ENCODE measurements at places on chromosomes 7 and 10. TPM values are rescaled to one million over a fixed set of nuclear protein-coding genes. Genes with fewer than 3 reads are reported as not detected.

DNA sequence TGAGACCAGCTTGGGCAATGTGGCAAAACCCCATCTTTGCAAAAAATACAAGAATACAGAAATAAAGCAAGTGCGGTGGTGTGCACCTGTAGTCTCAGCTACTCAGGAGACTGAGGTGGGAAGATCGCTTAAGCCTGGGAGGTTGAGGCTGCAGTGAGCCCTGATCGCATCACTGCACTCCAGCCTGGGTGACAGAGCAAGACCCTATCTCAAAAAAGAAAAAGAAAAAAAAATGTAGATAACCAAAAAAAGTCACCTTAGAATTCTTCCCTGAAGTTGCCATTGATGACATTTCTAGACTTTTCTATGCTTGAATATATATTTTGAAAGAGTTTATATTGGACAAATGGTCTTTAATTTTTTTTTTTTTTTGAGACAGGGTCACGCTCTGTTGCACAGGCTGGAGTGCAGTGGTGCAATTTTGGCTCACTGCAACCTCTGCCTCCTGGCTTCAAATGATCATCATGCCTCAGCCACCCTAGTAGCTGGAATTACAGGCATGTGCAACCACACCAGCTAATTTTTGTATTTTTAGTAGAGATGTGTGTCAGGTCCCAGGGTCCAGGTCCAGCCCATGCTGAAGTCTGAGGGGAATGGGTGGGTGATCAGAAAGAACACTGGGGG, 35.1 kb upstream of the MTPAP start:
- no peak for DNase-seq

IQCE gene
- polyA plus RNA-seq: not detected

- no peak for DNase-seq
These were observed 169.1 kb downstream of the RAPGEF5 start for GRCh38 chr7:22187691-22188348.

- no peak for DNase-seq
These were observed 18.4 kb downstream of the VWA2 start for GRCh38 chr10:114257498-114257897.

DNA sequence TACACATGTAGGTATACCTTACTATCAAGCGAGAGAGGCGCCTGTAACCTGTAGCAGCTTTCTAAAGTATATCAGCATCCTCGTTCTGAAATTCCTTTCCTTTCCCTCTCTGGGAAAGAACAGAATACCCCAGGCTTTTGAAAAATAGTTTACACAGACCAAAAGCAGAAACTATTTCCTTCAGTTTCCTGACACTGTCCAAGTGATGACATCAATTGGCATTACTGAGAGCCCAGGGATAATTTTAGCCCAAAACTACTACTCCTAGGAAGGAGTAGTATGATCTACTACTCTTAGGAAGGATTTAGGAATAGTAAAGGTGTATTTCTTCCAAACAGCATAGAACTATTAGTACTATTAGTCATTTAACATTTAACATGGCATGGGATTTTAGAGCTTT, 6.0 kb downstream of the GNG11 start:
- DNase-seq: no peak

DNA sequence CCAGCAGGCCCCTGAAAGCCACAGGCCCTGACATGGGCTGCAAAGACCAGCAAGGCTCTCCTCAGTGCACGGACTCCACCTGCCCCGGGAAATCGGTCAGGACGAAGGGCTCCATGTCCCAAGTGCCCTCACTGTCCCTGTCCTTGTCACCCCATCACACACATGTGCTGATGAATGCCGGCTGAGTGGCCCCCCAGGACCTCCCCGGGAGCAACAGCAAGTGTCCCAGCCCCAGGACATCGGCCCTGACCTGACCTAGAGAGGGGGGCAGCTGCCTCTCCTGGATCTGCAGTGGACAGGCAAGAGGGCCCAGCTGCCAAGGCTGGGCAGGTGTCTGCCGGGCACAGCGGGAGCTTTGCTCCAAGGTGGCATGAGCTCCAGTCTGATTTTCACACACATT, 49.8 kb downstream of the STK32C start:
- DNase-seq: no peak

Measured in immature natural killer cell (primary cell).